ENCODE measurements at places on chromosomes 16 and 17. TPM values are rescaled to one million over a fixed set of nuclear protein-coding genes. Genes with fewer than 3 reads are reported as not detected.

Gene LYRM1
- 15.3 TPM for total RNA-seq

Gene PIRT
- total RNA-seq, result not detected

Gene CLEC3A
- not detected for total RNA-seq

Gene ITGAD
- total RNA-seq, result not detected

Gene CFAP119
- 4.1 TPM for total RNA-seq

Gene CCDC47
- 54.9 TPM for total RNA-seq

Gene QPRT
- total RNA-seq, result 51.9 TPM

Gene DRC3
- total RNA-seq, result 0.89 TPM

Gene NOB1
- 27.4 TPM for total RNA-seq

Gene DNAJA3
- total RNA-seq, result 56.7 TPM

Gene MSI2
- total RNA-seq, result 76.6 TPM

Gene SLX4
- total RNA-seq, result 7.6 TPM

Gene USP32
- total RNA-seq, result 29.7 TPM

Gene ASPA
- 0.02 TPM for total RNA-seq

Gene COG1
- total RNA-seq, result 35.3 TPM

Gene MEIOC
- total RNA-seq, result not detected

Gene CES1
- not detected for total RNA-seq

Gene HBM
- not detected for total RNA-seq

Gene RMI2
- 33.0 TPM for total RNA-seq

Gene C16orf92
- total RNA-seq, result not detected

Gene ADAD2
- total RNA-seq, result 0.71 TPM

Gene OR1A1
- total RNA-seq, result not detected

Gene CCL4
- total RNA-seq, result not detected

Gene AARSD1
- 29.4 TPM for total RNA-seq

Gene EPN3
- total RNA-seq, result not detected

Gene C16orf74
- 0.84 TPM for total RNA-seq

Gene SLC43A2
- 0.63 TPM for total RNA-seq

Gene TM4SF5
- not detected for total RNA-seq

Gene ADORA2B
- 15.1 TPM for total RNA-seq

Gene CARD14
- 0.32 TPM for total RNA-seq

Gene DNAAF1
- total RNA-seq, result not detected

Gene STH
- total RNA-seq, result not detected

Gene MRPL45
- 41.9 TPM for total RNA-seq

Gene IRX5
- 11.4 TPM for total RNA-seq

Gene TRPV2
- 0.42 TPM for total RNA-seq

Gene C16orf54
- total RNA-seq, result not detected

Gene AXIN2
- 6.5 TPM for total RNA-seq

Gene MT1F
- total RNA-seq, result not detected

Gene METTL26
- total RNA-seq, result 72.6 TPM

Gene DRC7
- not detected for total RNA-seq

Gene CNTD1
- total RNA-seq, result 0.10 TPM

Gene SLC5A10
- not detected for total RNA-seq

Gene RAMP2
- total RNA-seq, result not detected

Gene CDYL2
- total RNA-seq, result 0.14 TPM

Gene DNAAF8
- 0.06 TPM for total RNA-seq

Gene AURKB
- total RNA-seq, result 108 TPM

Gene SCIMP
- not detected for total RNA-seq

Gene PIK3R5
- not detected for total RNA-seq

Gene ARL17A
- 23.6 TPM for total RNA-seq

Gene PDE6G
- total RNA-seq, result 0.13 TPM

Gene GOSR1
- total RNA-seq, result 39.9 TPM

Gene TSNAXIP1
- total RNA-seq, result 0.49 TPM

Gene DNAH2
- not detected for total RNA-seq

Gene KRTAP4-3
- not detected for total RNA-seq

Gene RAB11FIP3
- 30.2 TPM for total RNA-seq

Gene WNT9B
- total RNA-seq, result not detected

Gene PPP1R1B
- not detected for total RNA-seq
